A549 treated with GW870086 at 1 μM for 4 hours (cell line): ENCODE measurements at places on chromosomes 12 and 14. TPM values are rescaled to one million over a fixed set of nuclear protein-coding genes. Genes with fewer than 3 reads are reported as not detected.

Gene CRIP1
- 1,759 to 2,006 TPM (median 1,923 TPM) in 5 replicates for total RNA-seq

Gene NGB
- not detected in 5 replicates for total RNA-seq

Gene PRH2
- total RNA-seq: not detected in 5 replicates

Gene CLEC1B
- total RNA-seq: not detected in 5 replicates

Gene POLE2
- total RNA-seq: 11.6 to 15.7 TPM (median 14.3 TPM) in 5 replicates

Gene LIN7A
- 0.14 to 0.81 TPM (median 0.47 TPM) in 5 replicates for total RNA-seq

Gene ADAMTS20
- total RNA-seq: not detected in 5 replicates

Gene OR10AD1
- total RNA-seq: not detected in 5 replicates

Gene ALDH1L2
- total RNA-seq: 2.7 to 3.7 TPM (median 3.6 TPM) in 5 replicates

Gene BDKRB1
- total RNA-seq: 0.38 to 0.79 TPM (median 0.48 TPM) in 5 replicates

Gene OR4Q3
- not detected in 5 replicates for total RNA-seq

Gene TRAF3
- total RNA-seq: 15.3 to 21.9 TPM (median 21.2 TPM) in 5 replicates

Gene MEG3
- total RNA-seq: 40.3 to 62.0 TPM (median 50.5 TPM) in 5 replicates

Gene OTOGL
- not detected in 5 replicates for total RNA-seq

Gene WIF1
- not detected in 5 replicates for total RNA-seq

Gene HAL
- 0.29 to 0.75 TPM (median 0.36 TPM) in 5 replicates for total RNA-seq

Gene SLC24A4
- 0.05 to 0.25 TPM (median 0.10 TPM) in 5 replicates for total RNA-seq

Gene GUCY2C
- 0.03 TPM in 1 of 5 replicates, not detected in the others for total RNA-seq

Gene ANO2
- total RNA-seq: 0.05 TPM in 1 of 5 replicates, not detected in the others

Gene MORN3
- 0.10 to 0.35 TPM (median 0.21 TPM) in 5 replicates for total RNA-seq

Gene NTF3
- 0.09 TPM in 1 of 5 replicates, not detected in the others for total RNA-seq

Gene RNF31
- 20.9 to 32.8 TPM (median 29.5 TPM) in 5 replicates for total RNA-seq

Gene TPH2
- total RNA-seq: not detected in 5 replicates

Gene ZNF891
- total RNA-seq: 0.31 to 0.46 TPM (median 0.37 TPM) in 5 replicates

Gene KRT6C
- not detected in 5 replicates for total RNA-seq

Gene LBHD2
- total RNA-seq: not detected in 5 replicates

Gene GPD1
- 0.11 to 0.35 TPM (median 0.19 TPM) in 5 replicates for total RNA-seq

Gene REM2
- total RNA-seq: 0.28 to 0.62 TPM (median 0.40 TPM) in 5 replicates

Gene TAS2R19
- total RNA-seq: 0.15 TPM in 1 of 5 replicates, not detected in the others

Gene KRT78
- 0.06 to 0.25 TPM in 2 of 5 replicates, not detected in the others for total RNA-seq

Gene FAIM2
- 0.28 TPM in 1 of 5 replicates, not detected in the others for total RNA-seq

Gene TMEM30B
- 0.25 to 0.58 TPM (median 0.32 TPM) in 5 replicates for total RNA-seq

Gene CD163
- 0.12 to 0.15 TPM in 2 of 5 replicates, not detected in the others for total RNA-seq

Gene KRT82
- total RNA-seq: not detected in 5 replicates

Gene RHOJ
- total RNA-seq: not detected in 5 replicates

Gene ARHGAP9
- 0.24 to 0.94 TPM (median 0.82 TPM) in 5 replicates for total RNA-seq
